ENCODE measurements at places on chromosomes 7 and 10.

- DNase-seq, result no peak
Observed at GRCh38 chr7:103803631-103804030, 185.8 kb downstream of the RELN start.

DNA sequence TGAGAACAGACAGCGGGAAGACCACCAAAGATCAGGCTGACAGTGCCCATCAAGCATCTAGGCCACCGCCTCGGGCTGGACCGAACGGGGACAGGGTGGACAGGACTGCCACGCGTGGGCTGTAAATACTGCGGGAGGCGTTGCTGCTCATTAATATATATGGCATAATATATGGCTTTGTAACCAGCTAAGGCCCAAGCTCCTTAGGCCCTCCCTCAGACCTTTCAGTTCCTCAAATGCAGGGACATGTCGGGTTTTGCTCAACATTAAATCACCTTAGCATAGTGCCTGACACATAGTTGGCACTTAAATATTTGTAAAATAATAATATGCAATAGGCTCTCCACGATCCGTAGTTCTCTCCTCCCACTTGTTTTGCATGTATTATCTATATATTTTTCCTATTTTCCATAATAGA, 402 bp upstream of the TMEM168 start:
- no peak for DNase-seq

GRCh38 chr10:98885378-98885777, 350.3 kb downstream of the HPSE2 start:
- DNase-seq, result no peak

GRCh38 chr10:129468187-129468586, 1.1 kb downstream of the MGMT start:
- DNase-seq, result no peak

DNA sequence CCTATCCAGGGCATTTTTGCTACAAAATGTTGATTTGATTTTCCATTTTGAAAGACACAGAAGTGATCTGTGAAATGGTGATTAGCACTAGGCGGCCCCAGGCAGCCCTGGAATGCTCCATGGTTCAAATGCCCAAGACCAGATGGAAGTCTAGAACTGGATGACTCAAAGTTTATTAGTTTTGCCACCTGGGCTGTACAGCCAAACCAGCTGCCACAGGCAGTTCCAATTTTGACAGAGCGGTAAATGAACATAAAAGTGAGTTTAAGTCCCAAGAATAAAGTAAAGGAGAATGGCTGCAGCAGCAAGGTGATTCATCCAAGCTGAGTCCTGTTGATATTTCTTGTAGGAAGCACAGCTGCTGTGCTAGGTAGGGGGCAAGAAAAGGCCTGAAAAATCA, 180.5 kb downstream of the SUGCT start:
- no peak for DNase-seq

DNA sequence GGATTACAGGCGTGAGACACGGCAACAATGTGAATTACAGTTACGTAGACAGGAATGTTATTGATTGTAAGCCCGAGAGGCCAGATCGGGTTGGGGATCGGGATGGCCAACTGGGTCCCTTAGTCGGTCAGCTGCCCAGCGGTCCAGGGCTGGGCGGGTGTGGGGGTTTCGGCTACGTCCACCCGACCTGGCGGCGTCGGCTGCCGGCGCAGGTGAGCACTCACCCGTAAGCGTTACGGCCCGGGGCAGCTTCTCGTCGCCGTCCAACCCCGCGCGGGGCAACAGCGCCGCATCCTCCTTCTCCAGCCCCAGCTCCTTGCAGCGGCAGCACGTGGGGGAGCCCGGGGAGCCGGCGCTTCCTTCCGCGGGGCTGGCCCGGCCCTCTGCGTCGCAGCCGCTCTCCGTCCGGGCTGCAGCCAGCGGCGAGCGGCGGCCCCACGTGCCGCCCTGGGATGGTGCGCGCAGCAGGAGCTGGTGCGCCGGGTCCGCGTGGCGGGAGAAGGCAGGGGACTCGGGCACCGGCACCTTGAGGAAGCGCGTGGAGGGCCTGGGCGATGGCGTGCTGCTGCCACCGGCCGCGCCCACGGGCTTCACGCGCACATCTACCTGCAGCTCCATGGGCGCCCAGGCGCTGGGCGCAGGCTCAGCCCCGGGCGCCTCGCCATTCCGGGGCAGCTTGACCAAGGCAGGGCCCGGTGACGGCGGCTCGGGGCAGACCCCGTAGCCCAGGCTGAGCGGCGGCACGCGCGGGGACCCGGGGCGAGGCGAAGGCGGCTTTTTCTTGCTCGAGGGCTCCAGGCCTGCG, 609 bp downstream of the KLRG2 start:
- DNase-seq, result no peak

DNA sequence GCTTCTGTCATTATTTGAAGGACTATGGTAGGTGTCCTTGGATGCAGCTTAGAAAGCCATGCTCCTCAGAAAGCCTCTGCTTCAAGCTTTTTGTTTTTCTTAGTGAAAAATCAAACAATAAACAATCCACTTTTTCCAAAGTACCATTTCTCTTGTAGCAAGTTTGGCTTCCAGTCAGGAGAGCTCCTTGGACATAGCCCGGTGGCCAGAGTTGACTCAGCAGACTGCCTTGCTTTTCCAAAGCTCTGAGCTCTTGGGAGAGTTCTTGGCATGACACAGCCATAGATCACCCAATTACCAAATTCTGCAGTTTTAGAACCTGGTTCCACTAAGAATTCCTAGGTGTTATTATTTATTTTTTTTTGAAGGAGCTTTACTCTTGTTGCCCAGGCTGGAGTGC, 189.4 kb upstream of the MTPN start:
- no peak for DNase-seq

GRCh38 chr7:153532326-153532725, 519.9 kb upstream of the DPP6 start:
- no peak for DNase-seq

DNA sequence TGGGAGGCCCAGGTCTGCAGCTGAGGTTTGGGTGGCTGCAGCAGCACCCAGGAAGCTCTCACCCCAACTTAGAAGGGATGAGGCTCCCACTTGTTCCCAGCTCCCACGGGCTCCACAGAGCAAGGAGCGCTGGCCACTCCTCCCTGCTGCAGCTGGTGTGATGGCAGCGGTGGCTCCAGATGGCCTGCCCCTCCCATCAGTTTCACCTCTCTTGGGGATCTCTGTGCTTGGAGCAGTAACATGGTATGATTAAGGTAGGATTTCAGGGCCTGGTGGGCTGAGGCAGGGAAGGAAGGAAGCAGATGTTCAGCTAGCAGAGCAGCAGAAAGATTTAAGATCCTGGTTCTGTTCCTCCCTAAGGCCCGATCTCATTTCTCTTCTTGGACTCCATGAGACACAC, 66.8 kb upstream of the KIF5B start:
- no peak for DNase-seq

- no peak for DNase-seq
Observed at GRCh38 chr10:110399965-110400933, 95.5 kb upstream of the SMNDC1 start.

DNA sequence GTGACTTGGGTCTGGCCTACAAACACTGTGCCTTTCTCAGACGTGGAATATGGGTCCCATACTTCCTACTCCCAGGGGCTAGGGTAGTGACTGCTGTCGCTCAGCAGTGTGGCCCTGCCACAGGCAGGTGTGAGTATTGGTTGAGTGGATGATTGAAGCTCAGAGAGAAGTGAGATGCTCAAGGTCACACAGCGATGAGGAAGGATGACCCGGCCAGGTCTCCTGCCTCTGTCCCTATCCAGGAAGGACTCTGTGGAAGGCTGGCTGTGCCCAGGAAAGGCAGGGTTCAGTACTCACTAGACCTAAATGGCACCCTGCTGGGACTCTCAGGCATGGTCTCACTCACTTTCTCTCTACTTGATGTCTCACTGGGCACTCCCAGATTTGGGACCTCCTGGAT, 2.8 kb downstream of the PRF1 start:
- no peak for DNase-seq

GRCh38 chr7:21656081-21656480, 113.2 kb downstream of the DNAH11 start:
- DNase-seq, result no peak

DNA sequence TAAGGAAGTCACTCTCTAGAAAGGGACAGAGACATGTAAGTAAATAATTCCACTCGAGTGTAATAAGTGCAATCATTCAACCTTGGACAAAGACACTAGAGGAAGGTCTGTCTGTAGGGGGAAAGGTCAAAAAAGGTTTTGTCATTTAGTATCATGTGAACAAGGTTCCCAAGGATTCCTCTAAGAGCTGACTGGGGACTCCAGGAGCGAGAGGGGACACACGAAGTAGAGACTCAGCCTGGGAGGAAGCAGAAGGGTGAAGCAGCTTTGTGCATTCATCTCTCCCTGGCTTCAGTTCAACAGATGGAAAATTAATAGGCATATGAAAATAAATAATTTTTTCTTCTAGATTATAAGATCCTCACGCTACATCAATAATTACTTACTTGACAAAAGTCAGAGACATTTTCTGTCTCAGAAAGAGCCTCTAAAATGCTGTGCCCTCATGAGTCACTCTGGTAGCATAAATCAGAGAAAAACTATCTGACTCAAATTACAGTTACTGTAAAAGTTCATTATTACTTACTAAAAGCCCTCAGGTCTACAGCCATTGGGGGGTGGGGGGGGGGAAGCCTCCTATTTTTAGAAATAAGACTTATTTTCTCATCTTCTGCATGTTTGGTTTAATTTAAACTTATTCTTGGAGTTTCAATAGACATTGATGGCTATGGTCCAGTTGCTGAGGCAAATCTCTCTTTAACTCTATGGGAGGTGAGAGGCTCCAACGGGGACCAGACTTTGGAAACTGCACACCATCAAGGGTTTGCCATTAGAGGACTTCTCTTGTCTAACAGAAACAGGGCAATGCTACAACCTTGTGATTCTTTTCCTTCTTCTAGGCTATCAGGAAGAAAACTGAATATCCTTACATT, 275.1 kb upstream of the KLF14 start:
- DNase-seq, result no peak

- DNase-seq, result no peak
Observed at GRCh38 chr10:11125004-11125403, 107.3 kb downstream of the CELF2 start.

DNA sequence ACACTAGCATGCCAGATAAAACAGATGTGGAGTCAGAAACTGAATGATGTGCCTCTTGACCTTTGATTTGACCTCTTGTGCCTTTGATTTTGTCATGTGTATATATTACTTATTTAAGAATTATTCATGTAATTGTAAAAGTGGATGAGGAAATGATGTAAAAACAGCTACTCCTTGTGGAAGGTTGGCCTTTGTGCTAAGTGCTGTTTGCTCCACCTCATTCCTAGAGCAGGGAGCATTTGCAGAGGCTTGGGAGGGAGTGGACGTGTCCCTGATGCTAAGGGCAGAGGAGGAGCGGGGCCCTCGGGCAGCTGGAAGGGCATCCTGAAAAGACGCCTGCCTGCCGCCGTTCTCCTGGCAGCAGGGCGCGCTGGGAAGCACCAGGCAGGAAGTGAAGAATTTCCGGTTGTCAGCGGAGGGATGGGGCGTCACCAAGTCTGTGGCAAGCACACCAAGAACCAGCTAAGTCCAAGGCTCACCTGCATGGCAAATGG, 197.6 kb upstream of the ZNF32 start:
- peak; percentile 32 for DNase-seq

DNA sequence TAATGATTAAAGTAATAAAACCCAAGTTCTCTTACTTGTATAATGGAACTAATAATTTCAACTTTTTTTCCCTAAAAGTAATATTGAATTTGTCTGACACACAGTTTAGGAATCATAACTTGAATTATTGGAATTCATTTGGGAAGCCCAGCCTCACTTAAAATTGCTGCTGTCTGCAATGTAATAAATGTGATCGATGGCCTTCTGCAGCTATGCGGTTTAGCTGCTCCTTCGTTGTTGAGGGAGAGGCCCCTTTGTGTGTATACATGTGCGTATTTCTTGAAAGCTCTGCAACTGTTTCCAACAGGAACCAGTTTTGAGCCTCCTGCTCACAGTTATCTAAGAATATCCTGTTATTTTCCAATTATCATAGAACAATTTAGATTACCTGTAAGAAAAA, 152.5 kb downstream of the AKR1D1 start:
- no peak for DNase-seq

DNA sequence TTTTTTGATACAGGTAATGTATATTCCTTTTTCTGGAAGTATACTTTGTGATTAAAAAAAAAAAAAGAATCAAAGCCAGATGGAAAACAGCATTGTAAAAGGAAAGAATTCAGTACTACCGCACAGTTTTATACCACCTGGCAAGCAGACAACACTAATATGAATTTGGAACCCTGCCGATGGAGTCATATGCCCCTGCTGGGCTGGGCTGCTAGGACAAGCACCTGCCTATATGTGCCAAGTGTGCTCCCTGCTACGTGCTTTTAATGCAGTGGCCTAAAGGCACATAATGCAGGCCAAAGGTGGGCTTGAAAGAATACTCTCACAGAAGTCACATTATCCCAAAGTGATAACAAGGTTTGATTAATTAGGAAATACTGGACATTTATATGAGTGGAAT, 29.8 kb upstream of the WAC start:
- DNase-seq, result no peak

DNA sequence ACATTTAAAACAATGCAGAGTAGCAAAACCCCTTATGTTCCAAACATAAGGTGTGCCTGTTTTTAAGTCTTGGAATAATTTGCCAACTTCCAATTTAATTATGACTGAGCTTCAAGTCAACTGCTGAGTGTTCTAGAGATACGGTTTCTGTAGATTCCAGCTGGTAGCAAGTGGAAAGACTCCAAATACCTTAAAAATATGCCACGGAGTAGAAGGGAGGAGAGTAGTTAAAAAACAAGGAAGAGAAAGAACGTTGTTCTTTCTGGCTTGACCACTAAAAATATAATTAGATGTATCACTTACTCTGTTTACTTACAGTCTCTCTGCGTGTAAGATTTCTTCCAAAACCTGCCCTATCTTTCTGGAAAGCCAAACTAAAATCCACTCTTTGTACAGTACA, 24.5 kb upstream of the ABLIM1 start:
- DNase-seq, result no peak

GRCh38 chr7:69749994-69750393, 151.7 kb downstream of the AUTS2 start:
- DNase-seq, result no peak

DNA sequence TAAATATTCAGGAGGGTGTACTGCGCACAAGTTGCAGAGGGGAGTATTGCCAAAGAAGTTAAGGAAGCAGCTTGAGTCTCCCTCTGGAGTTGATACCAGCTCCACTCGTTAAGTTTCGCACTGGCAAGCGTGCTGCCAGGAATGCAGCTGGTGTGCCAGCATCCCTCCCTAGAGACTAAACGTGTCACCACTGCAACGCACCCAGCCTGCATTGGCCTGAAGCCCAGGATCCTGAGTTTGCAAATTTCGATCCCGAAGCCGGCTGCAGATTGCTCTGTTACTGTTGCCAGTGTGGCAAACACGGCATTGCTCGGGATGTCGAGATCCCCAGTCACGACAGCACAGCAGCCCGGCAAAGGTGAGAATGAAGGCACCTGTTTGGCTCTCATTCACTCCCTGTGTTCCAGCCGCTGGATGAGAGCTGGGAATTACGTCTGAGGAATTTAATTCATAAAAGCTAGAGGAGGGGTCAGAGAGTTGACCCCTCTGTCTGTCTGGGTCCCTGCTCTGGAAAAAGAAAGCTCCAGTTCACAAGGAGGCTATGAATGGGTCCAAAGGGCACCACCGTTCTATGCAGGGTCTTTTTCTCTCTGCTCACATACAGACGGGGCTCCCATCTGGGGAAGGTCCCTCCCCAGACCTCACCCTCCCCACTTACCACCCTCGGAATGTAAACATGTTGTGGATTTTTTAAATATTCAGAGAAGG, 61.0 kb downstream of the NRP1 start:
- DNase-seq, result no peak

GRCh38 chr7:7210475-7211237, 28.3 kb downstream of the C1GALT1 start:
- DNase-seq, result no peak

Data from CD4-positive, alpha-beta T cell treated with Interleukin-4 for 1 hour (primary cell).